EL (cell line): ENCODE measurements at places on chromosomes 7 and 10.

DNA sequence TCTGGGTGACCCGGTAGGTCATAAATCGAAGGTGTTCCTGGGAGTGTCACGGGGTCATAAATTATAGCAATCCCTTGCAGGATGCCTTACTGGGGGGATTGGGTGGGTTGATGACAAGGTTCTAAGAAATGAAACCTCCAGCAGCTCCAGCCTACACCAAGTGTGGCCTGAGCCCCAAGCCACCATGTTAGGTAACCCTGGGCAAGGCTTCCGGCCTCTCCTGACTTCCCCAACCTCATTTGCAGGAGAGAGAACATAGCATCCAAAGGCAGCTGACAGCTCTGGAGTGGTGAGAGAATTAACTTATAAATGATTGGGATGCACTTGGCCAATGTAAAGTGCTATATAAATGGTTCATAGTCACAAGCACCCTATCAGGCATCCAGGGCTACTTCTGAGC, 52.8 kb upstream of the TMEM273 start:
- no peak for DNase-seq

GRCh38 chr10:72106154-72106849, 18.0 kb upstream of the SPOCK2 start:
- no peak for DNase-seq

GRCh38 chr7:49775065-49775948, 1.9 kb downstream of the VWC2 start:
- no peak for DNase-seq

DNA sequence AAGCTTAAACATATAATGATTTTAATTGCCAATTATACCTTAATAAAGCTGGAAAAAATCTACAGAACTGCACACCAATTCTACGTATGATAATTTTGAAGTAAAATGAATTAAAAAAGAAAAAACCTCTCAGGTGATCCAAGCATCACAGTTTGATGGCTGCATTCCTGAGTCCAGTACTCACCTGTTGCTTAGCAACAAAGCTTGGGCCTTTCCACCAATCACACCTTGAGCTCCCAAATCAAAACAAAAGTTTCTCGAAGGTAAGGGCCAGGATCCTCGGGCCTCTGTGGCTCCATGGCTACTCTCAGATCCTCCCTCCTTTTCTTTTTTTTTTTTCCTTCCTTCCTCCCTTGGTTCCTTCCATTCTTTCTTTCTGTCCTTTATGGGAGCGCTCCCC, 137.2 kb upstream of the PCBD1 start:
- DNase-seq = no peak

DNA sequence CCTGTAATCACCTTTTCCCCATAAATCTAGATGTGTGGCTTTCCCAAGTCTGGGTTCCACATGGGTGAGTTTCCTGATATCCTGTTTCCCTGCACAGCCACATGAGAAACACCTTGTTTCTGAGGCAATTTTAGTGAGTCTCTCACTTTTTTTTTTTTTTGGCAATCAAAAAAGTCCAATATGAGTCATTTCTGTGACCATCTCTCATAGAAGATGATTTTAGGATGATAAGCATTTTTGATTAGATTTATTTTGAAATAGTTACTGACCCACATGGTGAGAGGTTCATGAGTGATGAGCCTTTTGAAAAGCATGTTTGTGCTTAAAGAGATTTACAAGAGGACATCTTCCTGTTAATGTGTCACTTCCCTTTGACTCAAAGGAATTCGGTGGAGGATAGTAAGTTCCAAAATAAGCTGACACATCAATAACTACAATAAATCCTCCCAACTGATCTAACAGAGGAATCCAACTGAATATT, 464.0 kb downstream of the INHBA start:
- peak; percentile 83 for DNase-seq

DNA sequence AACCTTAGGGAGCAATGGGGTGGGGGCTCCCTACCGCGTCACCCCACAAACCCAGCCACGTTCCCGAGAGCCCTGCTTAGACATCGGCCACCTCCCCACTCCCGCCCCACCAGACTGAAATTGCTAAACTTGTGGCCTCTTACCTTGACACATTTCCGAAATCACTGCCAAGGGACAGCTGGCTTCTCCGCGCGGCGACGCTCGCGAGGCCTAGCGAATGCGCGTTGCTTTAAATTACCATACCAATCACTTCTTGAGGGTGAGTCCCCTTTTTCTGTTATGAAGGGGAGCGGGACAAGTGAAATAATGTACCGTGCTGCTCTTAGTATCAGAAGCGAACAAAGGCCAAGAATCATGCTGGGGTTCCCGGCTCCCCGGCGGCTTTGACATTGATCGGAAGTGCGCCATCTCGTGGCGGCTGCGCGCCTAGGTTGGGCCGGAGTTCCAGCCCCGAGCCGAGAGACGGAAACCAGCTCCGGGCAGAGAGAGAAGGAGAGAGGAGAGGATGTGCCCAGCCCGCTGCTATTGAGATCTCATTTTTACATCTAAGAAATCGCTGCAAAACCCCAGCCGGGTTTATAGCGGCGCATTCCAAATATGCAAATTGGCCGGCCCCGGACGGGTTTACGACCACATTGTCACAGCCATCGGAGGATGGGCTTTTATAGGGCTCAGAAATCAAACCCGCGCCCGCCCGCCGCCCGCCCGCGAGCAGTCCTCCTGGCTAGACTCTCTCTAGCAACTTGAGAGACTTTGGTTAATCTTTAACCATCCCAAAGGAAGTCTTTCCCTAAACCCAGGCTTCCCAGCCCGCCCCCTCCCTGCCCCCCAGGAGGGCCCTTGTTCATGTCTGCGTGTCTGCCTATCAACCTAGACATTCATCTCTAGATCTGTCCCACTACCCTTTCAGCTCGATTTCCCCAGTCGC, 5.3 kb downstream of the HOXA11 start:
- DNase-seq = peak; percentile 93

GRCh38 chr10:28679581-28680357, 2.4 kb downstream of the BAMBI start:
- no peak for DNase-seq

DNA sequence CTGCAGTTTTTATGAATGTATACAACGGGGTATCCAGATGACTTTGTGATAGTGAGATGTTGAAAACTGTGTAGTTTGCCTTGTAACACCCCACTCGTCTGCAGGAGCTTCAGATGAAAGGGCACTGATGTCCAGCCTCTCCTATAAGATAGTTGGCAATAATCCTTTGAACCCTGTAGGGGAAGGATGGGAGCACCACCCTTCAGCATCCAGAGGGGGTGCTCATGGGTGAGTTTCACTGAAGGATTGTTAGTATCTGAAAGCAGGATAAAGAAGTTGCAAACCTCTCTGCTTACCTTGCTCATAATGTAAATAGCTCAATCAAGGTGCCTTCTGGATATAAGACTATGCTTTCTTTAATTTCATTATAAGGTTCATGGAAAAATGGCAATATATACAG, 201.5 kb downstream of the TMEM178B start:
- no peak for DNase-seq

GRCh38 chr7:37337522-37337921, 111.1 kb downstream of the ELMO1 start:
- DNase-seq = no peak

GRCh38 chr7:732556-732955, 5.5 kb upstream of the PRKAR1B start:
- no peak for DNase-seq

DNA sequence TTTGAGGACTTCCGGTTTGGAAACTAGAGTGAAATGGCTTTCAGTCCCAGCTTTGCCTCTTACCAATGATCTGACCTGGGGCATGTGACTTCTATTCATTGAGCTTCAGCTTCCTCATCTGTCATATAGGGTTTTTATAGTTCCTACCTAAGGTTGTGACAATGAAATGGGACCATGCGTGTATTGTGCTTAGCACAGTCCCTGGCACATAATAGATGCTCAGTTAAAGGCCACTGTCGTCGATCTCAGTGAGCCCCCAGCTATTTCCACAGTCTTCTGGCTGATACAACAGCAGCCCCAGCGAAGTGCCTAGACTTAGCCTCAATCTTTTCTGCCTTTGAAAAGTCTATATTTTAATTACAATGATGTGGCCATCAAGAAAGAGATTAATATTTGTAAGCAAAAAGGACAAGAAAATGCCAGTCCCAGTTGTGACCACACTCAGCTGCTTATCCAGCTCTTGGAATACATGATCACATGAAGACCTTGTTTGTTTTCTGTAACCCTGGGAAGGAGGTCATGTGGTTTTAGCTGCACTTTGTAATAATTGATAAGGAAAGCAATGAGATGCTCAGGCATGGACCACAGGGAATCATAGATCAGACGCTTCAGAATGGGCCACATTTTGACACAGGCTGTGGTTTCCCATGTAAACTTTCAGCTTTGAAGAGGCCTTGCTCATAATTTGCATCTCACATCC, 44.6 kb downstream of the VWA2 start:
- DNase-seq = no peak

DNA sequence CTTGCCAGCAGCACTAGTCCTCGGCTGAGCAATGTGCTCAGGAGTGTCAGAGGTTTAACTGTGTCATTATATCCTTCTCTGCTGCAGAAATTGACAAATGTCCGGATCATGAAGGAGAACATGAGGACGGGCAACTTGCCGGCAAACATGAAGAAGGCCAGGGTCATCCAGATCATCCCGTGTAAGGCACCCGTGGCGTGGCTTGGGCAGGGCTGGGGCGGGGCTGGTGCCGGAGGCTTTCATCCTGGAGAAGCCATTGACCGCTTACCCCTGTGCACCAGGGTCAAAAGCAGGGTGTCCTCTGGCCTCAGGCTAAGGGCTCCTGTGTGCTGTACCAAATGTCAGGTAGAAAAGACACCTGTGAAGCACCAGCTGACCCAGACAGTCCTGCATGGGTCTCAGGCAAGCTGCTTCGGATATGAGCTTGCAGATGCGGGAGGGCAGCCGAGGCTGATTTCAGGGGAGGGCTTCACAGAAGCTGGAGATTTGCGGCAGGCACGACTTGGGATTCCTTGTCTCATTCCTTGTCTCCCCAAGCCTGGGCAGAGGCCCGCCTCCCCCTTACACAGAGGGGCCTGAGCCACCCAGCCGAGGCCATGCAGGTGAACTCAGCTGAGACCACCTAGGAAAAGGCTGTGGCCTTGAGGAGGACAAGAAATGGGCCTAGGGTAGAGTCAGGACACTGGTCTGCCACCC, 55.4 kb downstream of the MKI67 start:
- no peak for DNase-seq

DNA sequence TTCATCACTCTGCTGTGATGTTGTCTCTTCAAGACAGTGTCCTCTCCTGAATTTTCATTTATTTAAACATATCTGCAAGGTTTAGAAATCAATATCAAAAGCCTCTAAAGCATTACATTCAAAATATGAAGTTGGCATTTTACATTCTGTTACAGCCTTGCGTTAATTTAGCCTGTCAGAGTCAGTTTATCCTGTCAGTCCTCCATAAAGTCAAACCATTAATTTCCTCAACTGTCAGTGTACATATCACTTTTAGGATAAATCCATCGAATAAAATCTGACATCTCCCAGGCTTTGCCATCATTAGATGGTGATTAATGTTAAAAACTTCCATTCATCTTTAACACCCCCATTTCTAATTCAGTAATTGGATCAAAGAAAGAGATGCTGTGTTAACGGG, 77.0 kb downstream of the NPY start:
- DNase-seq = no peak

GRCh38 chr7:50121286-50121685, 28.2 kb upstream of the ZPBP start:
- no peak for DNase-seq

- DNase-seq = no peak
Measured at GRCh38 chr10:132497861-132498561, 39.6 kb upstream of the INPP5A start.

DNA sequence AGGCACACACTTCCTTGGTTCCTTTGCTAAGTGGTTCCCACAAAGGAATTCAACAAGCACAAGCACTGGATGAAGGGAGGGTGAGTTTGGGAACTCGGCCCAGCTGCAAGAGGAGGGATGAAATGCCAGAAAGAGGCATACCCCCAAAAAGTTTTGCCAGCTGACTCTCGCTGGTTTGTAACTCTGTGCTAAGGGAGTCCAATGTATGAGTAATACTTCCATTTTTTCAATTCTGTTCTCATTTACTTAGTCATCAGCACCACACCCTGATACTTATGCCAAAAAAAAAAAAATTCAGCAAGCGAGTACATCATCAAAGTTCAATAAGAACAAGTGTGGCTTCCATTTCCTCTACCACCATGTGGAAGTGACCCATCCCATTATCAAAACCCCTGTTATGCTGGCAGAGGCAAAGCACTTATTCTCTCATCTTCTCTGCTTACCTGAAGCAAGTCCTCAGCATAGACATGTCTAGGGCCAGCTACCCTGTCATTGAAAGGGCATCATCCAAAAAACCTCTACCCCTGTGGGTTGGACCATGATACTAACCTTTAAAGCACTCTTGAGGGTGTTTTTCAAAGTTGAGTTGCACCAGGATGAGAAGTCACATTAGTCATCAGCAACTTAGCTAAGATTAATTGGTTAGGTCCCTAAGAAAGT, 6.9 kb upstream of the HYCC1 start:
- DNase-seq = peak; percentile 91

DNA sequence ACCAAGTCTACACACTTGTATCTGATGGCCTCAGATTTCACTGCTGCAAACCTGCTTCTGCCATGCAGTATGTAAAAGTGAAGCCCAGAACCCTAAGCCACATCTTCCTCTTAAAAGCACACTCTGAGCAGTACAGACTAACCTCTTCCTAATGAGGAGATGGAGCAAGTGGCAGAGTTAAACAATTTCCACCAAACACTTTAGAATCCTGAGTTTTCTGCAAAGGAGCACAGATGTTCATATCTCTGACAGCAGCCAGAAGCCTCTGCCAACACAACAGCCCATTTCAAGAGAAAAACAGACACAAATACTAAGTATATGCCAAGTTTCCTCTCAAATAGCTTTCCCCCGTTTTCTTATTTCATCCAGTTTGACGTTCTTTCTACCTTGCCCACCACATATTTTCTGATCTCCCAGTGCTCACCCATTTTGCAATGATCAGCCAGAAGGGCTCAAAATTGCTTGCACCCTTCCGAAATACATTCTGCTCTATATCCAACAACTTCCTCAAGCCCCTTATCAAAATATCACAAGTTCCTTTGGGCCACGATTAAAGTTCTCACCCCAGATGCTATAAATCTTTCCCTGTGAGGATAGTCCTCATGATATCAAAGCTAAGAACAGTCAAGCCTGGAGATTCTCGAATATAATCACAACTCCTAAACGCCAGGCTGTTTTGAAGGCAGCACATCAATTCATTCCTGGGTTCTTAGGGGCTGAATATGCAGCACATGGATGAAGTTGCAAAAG, 27.5 kb downstream of the ELMO1 start:
- no peak for DNase-seq
